Cardiac muscle cell (in vitro differentiated cells and primary cell): ENCODE measurements at places on chromosomes 5 and 9. TPM values are rescaled to one million over a fixed set of nuclear protein-coding genes. Genes with fewer than 3 reads are reported as not detected.

Gene ZNF608
- 75.0 and 115 TPM in 2 replicates for total RNA-seq

Gene ACTBL2
- total RNA-seq = not detected in 2 replicates

GRCh38 chr5:73394610-73395009, 54.0 kb downstream of the FOXD1 start:
- no peak overlapping the region for H3K27ac ChIP-seq
- H3K36me3 ChIP-seq = no peaks in the 10 kb centered on the region
- no peaks in the 10 kb centered on the region for H3K27me3 ChIP-seq
- no peak for DNase-seq
- no peaks in the 10 kb centered on the region for H3K4me1 ChIP-seq

- no peaks in the 10 kb centered on the region for H3K27me3 ChIP-seq
- H3K4me1 ChIP-seq = no peaks in the 10 kb centered on the region
- H3K36me3 ChIP-seq = no peaks in the 10 kb centered on the region
Measured at GRCh38 chr5:134184155-134185135, 7.7 kb upstream of the SKP1 start.

GRCh38 chr5:75522542-75522941, 10.9 kb downstream of the POLK start:
- no peak overlapping the region for H3K27ac ChIP-seq
- H3K4me3 ChIP-seq = no peak overlapping the region
- no peaks in the 10 kb centered on the region for H3K36me3 ChIP-seq
- H3K4me1 ChIP-seq = no peaks in the 10 kb centered on the region
- H3K27me3 ChIP-seq = no peaks in the 10 kb centered on the region

DNA sequence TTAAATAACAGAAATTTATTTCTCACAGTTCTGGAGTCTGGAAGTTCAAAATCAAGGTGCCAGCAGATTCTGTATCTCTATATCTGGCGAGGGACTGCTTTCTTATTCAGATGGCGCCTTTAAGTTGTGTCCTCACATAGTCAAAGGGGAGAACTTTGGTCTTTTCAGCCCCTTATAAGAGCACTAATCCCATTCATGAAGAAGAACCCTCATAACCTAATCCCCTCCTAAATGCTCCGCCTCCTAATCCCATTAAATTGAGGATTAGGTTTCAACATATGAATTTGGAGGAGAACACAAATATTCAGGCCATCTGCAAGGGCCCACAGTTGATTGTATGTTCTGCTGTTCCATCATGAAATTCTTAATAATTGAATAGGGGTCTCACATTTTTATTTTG, 10.8 kb upstream of the CCDC152 start:
- no peaks in the 10 kb centered on the region for H3K27me3 ChIP-seq
- no peak overlapping the region for H3K4me3 ChIP-seq
- no peak for DNase-seq
- no peak overlapping the region for H3K27ac ChIP-seq

DNA sequence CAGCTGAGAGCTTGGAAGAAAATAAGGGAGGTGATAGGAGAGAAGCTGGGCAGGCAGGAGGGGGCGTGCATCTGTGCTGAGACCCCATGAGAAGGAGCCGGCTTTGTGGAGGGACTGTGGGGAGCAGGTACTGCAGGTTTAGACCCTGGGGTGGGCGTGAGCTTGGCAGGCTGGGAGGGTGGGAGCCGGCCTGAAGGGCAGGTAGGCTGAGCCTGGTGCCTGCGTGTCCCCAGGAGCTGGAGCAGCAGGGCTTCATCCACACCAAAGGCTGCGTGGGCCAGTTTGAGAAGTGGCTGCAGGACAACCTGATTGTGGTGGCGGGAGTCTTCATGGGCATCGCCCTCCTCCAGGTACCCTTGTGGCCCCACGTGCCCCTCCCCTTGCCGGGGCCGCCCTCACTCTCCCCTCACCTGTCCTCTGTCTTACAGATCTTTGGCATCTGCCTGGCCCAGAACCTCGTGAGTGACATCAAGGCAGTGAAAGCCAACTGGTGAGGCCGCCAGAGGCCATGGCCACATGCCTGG, 9.2 kb downstream of the TSPAN17 start:
- H3K4me3 ChIP-seq = no peak overlapping the region
- H3K4me1 ChIP-seq = no peaks in the 10 kb centered on the region
- H3K27ac ChIP-seq = no peak overlapping the region
- peaks cover 7% of the 10 kb centered on the region for H3K36me3 ChIP-seq
- DNase-seq = no peak

DNA sequence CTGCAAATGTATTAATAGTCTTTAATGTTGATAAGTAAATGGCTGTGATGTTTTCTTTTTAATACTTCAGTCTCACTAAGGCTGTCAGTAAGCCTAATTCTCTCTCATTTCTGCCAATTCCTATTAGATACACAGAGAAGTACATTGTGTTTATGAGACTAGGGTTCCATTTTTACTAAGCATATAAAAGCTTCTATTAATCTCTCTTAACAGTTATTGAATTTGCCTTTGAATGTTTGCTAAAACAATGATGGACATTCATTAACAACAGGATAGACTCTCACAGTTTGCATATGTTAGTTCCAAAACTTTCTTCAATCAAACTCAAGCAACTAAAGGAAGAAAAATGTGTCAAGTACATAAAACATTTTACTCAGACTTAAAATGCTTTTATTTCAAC, 659.3 kb downstream of the TLE1 start:
- H3K27ac ChIP-seq = no peak overlapping the region
- DNase-seq = no peak
- H3K4me3 ChIP-seq = no peak overlapping the region
- H3K4me1 ChIP-seq = no peaks in the 10 kb centered on the region
- H3K36me3 ChIP-seq = no peaks in the 10 kb centered on the region

DNA sequence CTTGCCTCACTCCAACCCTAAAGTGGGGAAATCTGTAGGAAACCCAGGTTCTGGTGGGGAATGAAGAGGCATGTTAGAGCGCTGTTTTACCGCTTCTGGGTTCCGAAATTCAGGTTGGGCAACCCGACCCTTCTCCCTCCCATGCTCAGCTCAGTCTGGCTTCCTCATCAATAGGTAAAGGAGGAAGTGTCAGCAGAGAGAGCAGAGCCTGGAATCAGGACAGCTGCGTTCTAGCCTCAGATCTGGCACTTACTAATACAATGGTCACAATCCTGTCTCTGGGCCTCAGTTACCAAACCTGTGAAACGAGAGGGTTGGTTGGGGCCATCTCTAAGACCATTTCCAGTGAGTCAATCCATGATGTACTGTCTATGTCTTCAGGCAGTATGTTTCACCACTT, 16.2 kb upstream of the TNIP1 start:
- peak overlapping the region; percentile 84 for H3K27ac ChIP-seq
- no peak for DNase-seq
- H3K4me1 ChIP-seq = peaks cover 37% of the 10 kb centered on the region
- H3K27me3 ChIP-seq = no peaks in the 10 kb centered on the region
- H3K36me3 ChIP-seq = no peaks in the 10 kb centered on the region

DNA sequence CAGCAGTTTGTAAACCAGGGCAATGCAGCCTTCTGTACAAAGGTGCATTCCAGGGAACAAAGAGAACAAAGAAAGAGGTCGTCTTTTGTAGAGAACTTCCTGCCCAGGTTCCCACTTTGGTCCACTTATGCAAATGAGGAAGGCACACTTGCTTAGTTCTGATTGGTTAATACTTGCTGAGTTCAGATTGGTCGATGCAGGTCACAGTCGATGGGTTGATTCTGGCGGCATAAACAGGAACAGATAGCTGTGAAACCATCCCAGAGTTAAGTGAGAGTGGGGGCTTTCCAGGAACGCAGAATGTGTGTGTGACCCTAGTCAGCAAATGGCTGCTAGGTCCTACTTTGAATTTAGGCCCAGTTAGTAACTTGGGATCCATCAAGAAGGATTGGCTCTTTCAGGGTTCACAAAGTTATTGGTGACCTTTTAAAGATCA, 1.8 kb upstream of the ADAMTS13 start:
- H3K27me3 ChIP-seq = no peaks in the 10 kb centered on the region
- no peak overlapping the region for H3K27ac ChIP-seq
- H3K36me3 ChIP-seq = no peaks in the 10 kb centered on the region

GRCh38 chr9:15423231-15423985, 732 bp downstream of the SNAPC3 start:
- H3K27ac ChIP-seq = peak overlapping the region; percentile 92
- DNase-seq = peak; percentile 42
- H3K4me1 ChIP-seq = peaks cover 11% of the 10 kb centered on the region
- no peaks in the 10 kb centered on the region for H3K27me3 ChIP-seq
- H3K36me3 ChIP-seq = peaks cover 3% of the 10 kb centered on the region

DNA sequence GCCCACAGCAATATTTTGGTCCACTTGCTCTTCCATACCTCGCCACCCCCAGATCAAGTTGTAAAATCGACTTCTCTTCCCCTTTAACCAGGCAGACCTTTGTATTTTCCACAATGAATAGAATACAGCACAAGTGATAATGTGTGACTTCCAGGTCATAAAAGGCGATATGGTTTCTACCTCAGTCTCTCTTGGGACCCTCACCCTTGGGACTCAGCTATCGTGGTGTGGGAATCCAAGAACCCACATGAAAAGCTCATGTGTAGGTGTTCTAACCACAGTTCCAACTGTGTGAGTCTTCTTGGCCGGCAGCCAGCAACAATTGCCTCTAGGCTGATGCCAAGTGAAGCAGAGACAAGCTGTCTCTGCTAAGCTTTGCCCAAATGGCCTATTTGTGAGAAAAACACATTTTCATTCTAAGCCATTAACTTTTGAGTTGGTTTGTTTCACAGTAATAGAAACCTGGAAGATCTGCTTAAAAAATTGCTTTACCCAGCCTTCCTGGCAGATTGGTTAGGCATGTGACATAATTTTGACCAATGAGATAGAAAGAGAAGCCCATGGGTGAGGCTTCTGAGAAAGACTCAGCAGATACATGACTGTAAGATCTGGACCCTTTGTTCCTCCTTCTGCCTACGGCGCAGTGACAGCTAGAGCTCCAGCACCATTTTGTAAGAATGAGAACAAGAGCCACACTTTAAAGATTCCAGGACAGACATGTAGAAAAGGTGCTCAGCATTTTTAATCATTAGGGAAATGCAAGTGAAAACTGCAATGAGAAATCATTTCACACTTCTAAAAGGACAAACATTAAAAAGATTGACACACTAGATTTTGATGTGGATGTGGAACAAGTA, 18.3 kb upstream of the MLLT3 start:
- no peaks in the 10 kb centered on the region for H3K4me1 ChIP-seq
- no peaks in the 10 kb centered on the region for H3K27me3 ChIP-seq
- no peak overlapping the region for H3K4me3 ChIP-seq
- H3K27ac ChIP-seq = no peak overlapping the region
